ENCODE measurements at places on chromosomes 4 and X. TPM values are rescaled to one million over a fixed set of nuclear protein-coding genes. Genes with fewer than 3 reads are reported as not detected.

Gene C4orf50
- not detected for total RNA-seq

Gene VEGFD
- total RNA-seq = 0.38 TPM

Gene GAGE2A
- not detected for total RNA-seq

Gene KLHL4
- 3.1 TPM for total RNA-seq

Gene GPR143
- 0.12 TPM for total RNA-seq

Gene PRRG1
- 5.1 TPM for total RNA-seq

Gene TLR2
- total RNA-seq = 0.16 TPM

Gene C4orf51
- total RNA-seq = not detected

Gene IL9R
- total RNA-seq = 0.09 TPM

Gene HPRT1
- 103 TPM for total RNA-seq

Gene TMSB15C
- 0.27 TPM for total RNA-seq

Gene HTN1
- total RNA-seq = not detected

Gene PPARGC1A
- total RNA-seq = 0.14 TPM

Gene FRMD7
- not detected for total RNA-seq

Gene CXorf66
- not detected for total RNA-seq

Gene RAB9B
- not detected for total RNA-seq

Gene RAB39B
- total RNA-seq = 1.2 TPM

Gene APBB2
- 6.5 TPM for total RNA-seq

Gene XK
- total RNA-seq = 0.39 TPM

Gene RAI2
- 0.14 TPM for total RNA-seq

Measured in A549 treated with CORT108297 at 1 μM for 4 hours (cell line).